ENCODE measurements at places on chromosomes 3 and 15. TPM values are rescaled to one million over a fixed set of nuclear protein-coding genes. Genes with fewer than 3 reads are reported as not detected.

The COL8A1 gene
- not detected for total RNA-seq

The INSYN1 gene
- 0.17 TPM for total RNA-seq

The ALDH1L1 gene
- total RNA-seq: 0.60 TPM

GRCh38 chr3:85180-85579 lies 111.4 kb upstream of the CHL1 start:
- H3K36me3 ChIP-seq: no peaks in the 10 kb centered on the region
- H3K27me3 ChIP-seq: no peaks in the 10 kb centered on the region

DNA sequence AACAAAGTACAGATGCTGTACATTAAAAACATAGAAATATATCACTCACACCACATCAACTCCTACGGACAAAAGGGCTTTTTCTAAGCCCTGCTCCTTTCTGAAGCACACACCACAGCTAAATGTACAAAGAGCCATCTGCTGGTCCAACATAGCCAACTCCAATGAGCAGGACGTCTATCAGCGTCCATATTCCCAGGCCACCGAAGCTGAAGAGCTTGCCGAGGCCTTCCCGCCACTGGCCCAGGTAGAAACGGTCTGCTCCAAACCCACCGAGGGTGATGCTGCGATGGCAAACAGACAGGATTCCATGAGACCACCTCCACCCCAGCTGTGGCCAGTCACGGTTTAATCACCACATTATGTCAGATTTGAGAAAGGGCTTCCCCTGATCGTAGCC lies 9.8 kb downstream of the TM2D3 start:
- DNase-seq: no peak
- H3K27me3 ChIP-seq: no peaks in the 10 kb centered on the region
- H3K4me1 ChIP-seq: peaks cover 6% of the 10 kb centered on the region
- no peak overlapping the region for H3K4me3 ChIP-seq

- no peaks in the 10 kb centered on the region for H3K36me3 ChIP-seq
- no peak overlapping the region for H3K4me3 ChIP-seq
- no peak overlapping the region for H3K27ac ChIP-seq
- peaks cover 30% of the 10 kb centered on the region for H3K4me1 ChIP-seq
- no peaks in the 10 kb centered on the region for H3K27me3 ChIP-seq
These were observed 205.4 kb upstream of the UBE2E1 start for GRCh38 chr3:23600167-23600871.

Data from neural progenitor cell (in vitro differentiated cells).